ENCODE measurements at places on chromosomes 4 and X. TPM values are rescaled to one million over a fixed set of nuclear protein-coding genes. Genes with fewer than 3 reads are reported as not detected.

ZNF182 gene
- total RNA-seq, result 7.1 TPM

SYP gene
- 9.1 TPM for total RNA-seq

EDA gene
- total RNA-seq, result 19.6 TPM

CLGN gene
- total RNA-seq, result 2.5 TPM

TMEM35A gene
- total RNA-seq, result 5.8 TPM

DKK2 gene
- total RNA-seq, result 0.58 TPM

SLC7A11 gene
- 32.2 TPM for total RNA-seq

DNA sequence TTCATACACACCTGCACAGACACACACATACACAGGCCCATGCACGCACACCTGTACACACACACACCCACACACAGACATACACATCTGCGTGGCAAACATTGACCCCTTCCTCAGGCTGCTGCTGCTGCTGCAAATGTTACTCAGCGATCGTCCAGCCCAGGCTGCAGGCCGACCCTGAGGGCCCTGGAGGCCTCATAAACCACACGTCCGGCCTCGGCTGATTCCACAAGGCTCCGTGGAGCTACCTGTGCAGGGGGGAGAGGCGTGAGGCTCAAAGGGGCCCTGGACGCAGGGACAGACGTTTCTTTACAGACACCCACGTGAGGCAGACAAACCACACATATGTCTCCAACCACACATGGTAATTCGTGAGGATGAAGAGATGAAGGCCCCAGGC, 53.9 kb upstream of the PPP2R3B start:
- no peak overlapping the region for H3K4me3 ChIP-seq
- H3K4me1 ChIP-seq, result peaks cover 12% of the 10 kb centered on the region
- no peak for DNase-seq
- peaks cover 13% of the 10 kb centered on the region for H3K27me3 ChIP-seq
- H3K27ac ChIP-seq, result no peak overlapping the region
- H3K36me3 ChIP-seq, result no peaks in the 10 kb centered on the region

- no peak overlapping the region for H3K4me3 ChIP-seq
- H3K27me3 ChIP-seq, result no peaks in the 10 kb centered on the region
- no peak for DNase-seq
- peaks cover 21% of the 10 kb centered on the region for H3K4me1 ChIP-seq
- no peaks in the 10 kb centered on the region for H3K36me3 ChIP-seq
These were observed 171.9 kb upstream of the PGRMC2 start for GRCh38 chr4:128459547-128459946.

- H3K4me3 ChIP-seq, result no peak overlapping the region
- H3K36me3 ChIP-seq, result no peaks in the 10 kb centered on the region
- no peak overlapping the region for H3K27ac ChIP-seq
- DNase-seq, result no peak
These were observed 1.1 kb downstream of the SRPX2 start for GRCh38 chrX:100645106-100645505.

GRCh38 chrX:119421016-119421705, 22.0 kb downstream of the SLC25A43 start:
- no peaks in the 10 kb centered on the region for H3K27me3 ChIP-seq
- no peaks in the 10 kb centered on the region for H3K36me3 ChIP-seq
- DNase-seq, result no peak
- peaks cover 3% of the 10 kb centered on the region for H3K4me1 ChIP-seq
- no peak overlapping the region for H3K4me3 ChIP-seq
- H3K27ac ChIP-seq, result no peak overlapping the region

GRCh38 chr4:4415107-4415805, 28.4 kb downstream of the NSG1 start:
- H3K4me3 ChIP-seq, result no peak overlapping the region
- DNase-seq, result no peak
- H3K27me3 ChIP-seq, result no peaks in the 10 kb centered on the region
- H3K36me3 ChIP-seq, result 0 out of 2 replicates have a peak, but pooled peaks cover 4% of the 10 kb centered on the region

DNA sequence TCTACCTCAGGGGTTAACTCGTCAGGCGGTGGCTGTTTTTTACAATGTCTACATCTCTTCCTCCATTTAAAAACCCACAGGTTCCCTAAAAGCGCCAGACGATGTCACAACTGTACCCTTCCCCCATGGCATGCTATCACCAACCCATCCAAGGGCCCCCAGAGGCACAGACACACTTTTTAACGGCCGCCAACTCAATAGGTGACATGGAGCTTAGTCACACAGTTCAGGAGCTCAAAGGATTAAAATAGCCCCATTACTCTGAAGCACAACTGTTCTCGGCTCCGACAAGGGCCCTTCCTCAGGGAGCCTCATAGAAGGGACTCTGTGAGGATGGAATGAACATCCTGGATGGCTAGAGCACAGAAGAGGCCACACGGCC, 12.4 kb downstream of the SH3KBP1 start:
- no peak overlapping the region for H3K4me3 ChIP-seq
- no peak overlapping the region for H3K27ac ChIP-seq
- H3K4me1 ChIP-seq, result no peaks in the 10 kb centered on the region
- no peaks in the 10 kb centered on the region for H3K27me3 ChIP-seq

GRCh38 chr4:37383579-37384229, 139.2 kb downstream of the NWD2 start:
- no peak overlapping the region for H3K4me3 ChIP-seq
- no peaks in the 10 kb centered on the region for H3K36me3 ChIP-seq
- H3K4me1 ChIP-seq, result peaks cover 8% of the 10 kb centered on the region

DNA sequence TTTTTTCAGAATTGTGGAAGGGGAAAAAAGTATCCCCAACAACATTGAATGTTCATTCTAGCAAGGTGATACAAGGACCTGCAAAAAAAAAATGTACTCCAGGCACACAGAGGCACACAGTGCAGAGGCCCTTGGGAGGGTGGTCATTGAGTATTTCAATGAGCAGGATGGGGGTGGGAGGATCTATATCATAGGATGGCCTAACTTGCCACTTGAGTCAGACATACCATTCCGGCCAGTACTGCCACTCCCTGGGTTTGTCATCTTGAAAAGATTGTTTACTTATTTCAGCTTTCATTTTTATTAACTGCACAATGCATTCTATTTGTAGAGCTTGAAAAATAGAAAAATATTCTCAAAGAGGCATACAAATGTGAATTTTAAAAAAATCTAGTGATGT, 18.7 kb downstream of the ZNF595 start:
- no peaks in the 10 kb centered on the region for H3K27me3 ChIP-seq
- peaks cover 38% of the 10 kb centered on the region for H3K36me3 ChIP-seq
- H3K4me1 ChIP-seq, result peaks cover 3% of the 10 kb centered on the region

GRCh38 chr4:145069361-145069760, 28.6 kb downstream of the ANAPC10 start:
- H3K36me3 ChIP-seq, result no peaks in the 10 kb centered on the region
- no peak overlapping the region for H3K27ac ChIP-seq
- H3K4me1 ChIP-seq, result peaks cover 25% of the 10 kb centered on the region
- no peak for DNase-seq
- H3K4me3 ChIP-seq, result no peak overlapping the region

DNA sequence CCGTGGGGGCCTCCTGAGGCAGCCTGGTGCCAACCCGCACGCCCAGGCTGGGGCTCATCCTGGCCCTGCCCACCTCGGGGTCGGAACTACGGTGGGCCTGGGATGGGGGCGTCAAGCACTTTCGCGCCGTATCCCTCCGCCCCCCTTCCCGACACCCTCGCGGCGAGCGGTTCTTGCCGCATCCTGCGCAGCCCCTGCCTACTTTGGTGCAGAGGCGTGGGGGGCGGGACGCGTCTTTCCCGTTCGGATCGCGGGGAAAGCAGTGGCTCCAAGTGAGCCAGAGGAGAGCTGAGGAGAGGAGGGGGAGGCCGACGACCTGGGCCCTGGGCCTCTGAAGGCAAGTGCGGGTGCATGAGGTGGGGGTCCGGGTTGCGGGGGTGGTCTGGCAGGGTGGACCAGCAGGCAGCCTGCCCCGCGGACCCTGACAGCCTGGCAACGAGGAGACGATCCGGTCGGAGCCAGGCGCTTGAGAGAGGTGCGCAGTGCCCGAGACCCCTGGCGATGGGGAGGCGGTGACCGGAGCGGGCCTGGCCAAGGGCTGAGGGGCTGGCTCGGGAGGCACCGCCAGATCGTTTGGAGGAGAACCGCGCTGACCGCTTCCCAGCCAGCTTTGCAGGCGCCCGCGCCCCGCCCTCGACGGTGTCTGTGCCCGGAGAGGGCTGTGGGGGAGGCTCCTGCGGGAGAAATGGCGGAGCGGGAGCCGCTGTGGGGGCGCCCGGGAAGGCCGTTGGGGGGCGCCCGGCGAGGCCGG, at the start of gene GPRASP2:
Gene GPRASP2, plus strand, starts transcription at position 233 of the 751 bp plus-strand sequence. CDS start 2,422 bp downstream, outside the sequence.
- peaks cover 13% of the 10 kb centered on the region for H3K27me3 ChIP-seq
- H3K36me3 ChIP-seq, result no peaks in the 10 kb centered on the region
- no peak within 1 kb of the TSS for H3K27ac ChIP-seq
- DNase-seq, result peak; percentile 58
- peak within 1 kb of the TSS; percentile 72 for H3K4me3 ChIP-seq

- no peak overlapping the region for H3K4me3 ChIP-seq
- no peaks in the 10 kb centered on the region for H3K27me3 ChIP-seq
- H3K27ac ChIP-seq, result no peak overlapping the region
- H3K36me3 ChIP-seq, result no peaks in the 10 kb centered on the region
- DNase-seq, result no peak
These were observed 86.8 kb downstream of the CAMK2D start for GRCh38 chr4:113674733-113675132.

DNA sequence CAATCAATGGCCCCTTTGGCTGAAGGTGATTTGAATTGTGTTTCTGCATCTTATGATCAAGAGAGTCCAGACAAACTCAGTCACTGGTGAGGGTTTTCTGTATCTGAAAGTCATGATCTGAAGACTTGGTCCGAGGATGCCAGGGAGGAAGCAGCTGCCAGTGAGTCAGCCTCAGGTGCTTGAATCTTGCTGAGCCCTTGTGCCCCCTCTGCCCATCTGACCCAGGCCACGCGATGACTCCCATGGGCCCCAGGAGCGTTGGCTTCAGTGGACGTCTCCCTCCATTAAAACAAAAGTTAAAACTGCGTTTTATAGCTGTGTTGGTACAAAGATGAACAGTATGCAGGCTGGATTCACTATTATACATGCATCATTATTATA, 62.0 kb downstream of the HTRA3 start:
- H3K36me3 ChIP-seq, result no peaks in the 10 kb centered on the region
- no peak overlapping the region for H3K4me3 ChIP-seq
- no peaks in the 10 kb centered on the region for H3K27me3 ChIP-seq
- H3K4me1 ChIP-seq, result no peaks in the 10 kb centered on the region
- no peak overlapping the region for H3K27ac ChIP-seq
- DNase-seq, result no peak

- peak; percentile 17 for DNase-seq
- H3K4me1 ChIP-seq, result no peaks in the 10 kb centered on the region
- H3K4me3 ChIP-seq, result no peak overlapping the region
These were observed 105.9 kb downstream of the CT47B1 start for GRCh38 chrX:120769576-120770341.
